Temporal lobe (tissue), 4 donors: ENCODE measurements at places on chromosomes 3 and 15. TPM values are rescaled to one million over a fixed set of nuclear protein-coding genes. Genes with fewer than 3 reads are reported as not detected.

Gene LMLN
- total RNA-seq = 8.6 TPM

Gene SELENOK
- 21.4 TPM for total RNA-seq

Gene KBTBD12
- total RNA-seq = 2.0 TPM

Gene SLC9C1
- total RNA-seq = 0.25 TPM
